T-helper 1 cell (primary cell): ENCODE measurements at places on chromosomes 5 and 9.

DNA sequence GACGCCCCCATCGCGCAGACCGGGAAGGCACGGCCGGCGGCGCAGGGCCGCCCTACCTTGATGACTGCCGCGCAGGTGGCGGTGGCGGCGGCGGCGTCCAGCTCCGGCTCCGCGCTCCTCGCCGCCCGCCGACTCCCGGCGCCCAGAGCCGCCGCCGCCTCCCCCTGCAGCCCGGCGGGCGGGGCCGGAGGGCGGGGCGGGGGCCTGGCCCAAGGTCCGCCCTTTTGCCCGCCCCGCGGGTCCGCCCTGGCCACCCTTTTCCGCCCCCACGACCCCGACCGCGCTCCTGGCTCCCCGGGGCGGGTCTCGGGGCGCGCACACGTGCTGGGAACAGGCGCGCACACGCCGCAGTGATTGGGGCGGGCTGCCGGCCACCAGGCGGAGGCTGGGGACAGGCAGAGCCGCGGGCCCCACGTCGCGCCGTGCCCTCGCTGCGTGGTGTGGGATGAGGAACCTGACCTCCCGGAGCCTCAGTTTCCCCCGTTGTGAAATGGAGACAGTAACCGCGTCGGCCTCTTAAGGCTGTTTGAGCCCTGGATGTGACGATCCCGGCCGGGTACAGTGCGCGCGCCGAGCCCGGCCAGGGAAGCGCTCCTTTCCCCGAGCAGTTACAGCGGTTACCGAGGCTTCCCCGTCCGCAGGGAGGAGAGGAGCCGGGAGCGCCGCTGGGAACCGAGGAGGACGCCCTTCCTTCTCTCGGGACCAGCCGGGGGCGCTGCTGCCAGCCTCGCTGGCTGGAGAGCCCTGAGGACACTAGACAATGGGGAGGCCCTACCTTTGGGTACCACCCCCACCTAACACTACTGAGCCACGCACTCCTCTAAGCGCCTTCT is at the start of gene CORO2A:
TSS of gene CORO2A (minus strand) at position 135 of the 833 bp plus-strand sequence. CDS start 34,977 bp downstream, outside the sequence.
- peak; percentile 62 for DNase-seq

- no peak for DNase-seq
These were observed 458.5 kb upstream of the KLF4 start for GRCh38 chr9:107948086-107948485.

GRCh38 chr9:2936221-2936620 is 92.3 kb upstream of the PUM3 start:
- DNase-seq: no peak

DNA sequence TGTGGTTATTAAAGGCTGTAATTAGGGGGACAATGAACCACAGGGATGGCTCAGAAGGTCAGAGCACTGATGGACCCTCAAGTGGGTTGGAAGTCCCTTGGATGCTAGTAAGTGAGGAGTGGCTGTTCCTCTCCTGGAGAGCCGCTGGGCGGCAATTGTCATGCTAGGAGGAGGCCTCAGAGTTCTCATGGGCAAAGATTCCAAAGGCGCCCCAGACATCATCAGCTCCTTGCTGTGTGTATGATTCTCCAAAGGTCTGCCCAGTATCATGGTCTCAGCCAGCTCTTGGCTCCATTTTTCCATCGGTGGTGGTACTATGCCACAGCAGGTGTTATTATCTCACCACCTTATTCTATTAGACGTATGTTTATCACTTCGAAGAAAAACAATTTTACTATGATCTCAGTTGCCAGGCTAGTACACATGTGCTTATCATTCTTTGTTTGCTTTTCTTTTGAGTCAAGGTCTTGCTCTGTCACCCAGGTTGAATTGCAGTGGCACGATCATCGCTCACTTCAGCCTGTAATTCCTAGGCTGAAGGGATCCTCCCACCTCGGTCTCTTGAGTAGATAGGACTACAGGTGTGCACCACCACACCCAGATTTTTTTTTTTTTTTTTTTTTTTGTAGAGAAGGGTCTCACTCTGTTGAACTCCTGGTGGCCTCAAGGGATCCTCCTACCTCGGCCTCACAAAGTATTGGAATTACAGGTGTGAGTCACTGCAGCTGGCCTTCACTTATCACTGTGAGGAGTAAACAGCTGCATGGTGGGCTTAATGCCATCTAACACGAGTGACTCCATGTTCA is 46.8 kb downstream of the EXOSC2 start:
- DNase-seq: no peak

DNA sequence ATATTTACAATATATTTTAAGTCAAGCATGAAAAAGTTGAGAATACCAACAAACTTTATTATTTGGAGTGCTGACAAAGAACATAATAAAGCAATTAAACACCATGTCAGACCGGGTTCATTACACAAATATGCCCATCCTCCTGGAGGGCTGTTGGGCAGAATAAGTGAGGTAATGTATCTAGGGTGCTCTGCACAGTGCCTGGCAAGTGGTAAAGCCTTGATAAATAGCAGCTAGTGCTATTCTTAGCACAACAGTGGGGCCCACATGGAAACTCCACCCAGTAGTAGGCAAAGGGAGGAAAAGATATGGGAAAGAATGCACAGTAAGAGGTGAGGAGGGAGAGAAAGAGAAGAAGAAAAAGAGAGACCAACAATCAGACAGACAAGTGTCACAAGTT is 97.7 kb downstream of the SLC1A3 start:
- DNase-seq: no peak

DNA sequence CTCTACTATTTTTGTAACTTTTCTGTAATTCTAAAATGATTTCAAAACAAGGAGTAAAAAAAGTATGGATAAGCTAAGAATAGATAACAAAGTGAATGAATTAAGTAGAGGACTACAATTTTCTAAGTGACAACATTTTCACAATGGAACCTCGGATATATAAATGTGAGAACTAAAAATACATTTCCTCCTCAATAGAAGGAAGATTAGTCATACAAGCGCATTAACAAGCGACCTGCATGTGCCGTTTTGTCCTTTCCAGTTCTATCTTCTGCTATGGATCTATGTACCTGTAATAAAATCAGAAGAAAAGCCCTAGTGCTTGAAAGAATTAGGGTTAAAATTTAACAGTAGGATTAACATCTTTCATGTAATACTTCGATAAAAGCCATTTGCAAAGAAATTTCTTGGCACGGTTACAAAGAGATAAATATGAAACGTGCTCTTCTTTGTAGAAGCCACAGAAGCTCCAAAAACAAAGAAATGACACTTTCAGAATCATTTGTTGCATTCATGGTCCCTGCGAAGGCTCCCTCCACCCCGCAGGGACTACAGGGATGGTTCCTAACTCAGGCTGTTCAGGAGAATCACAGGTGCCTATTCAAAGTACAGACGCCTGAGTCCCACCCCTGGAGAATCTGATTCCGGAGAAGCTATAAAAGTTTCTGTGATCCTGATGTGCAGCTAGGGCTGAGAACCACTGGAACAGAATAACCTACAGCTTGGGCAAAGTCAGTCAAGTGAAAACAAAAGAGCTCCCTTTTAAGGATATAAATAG is 216.6 kb upstream of the EFNA5 start:
- DNase-seq: no peak

DNA sequence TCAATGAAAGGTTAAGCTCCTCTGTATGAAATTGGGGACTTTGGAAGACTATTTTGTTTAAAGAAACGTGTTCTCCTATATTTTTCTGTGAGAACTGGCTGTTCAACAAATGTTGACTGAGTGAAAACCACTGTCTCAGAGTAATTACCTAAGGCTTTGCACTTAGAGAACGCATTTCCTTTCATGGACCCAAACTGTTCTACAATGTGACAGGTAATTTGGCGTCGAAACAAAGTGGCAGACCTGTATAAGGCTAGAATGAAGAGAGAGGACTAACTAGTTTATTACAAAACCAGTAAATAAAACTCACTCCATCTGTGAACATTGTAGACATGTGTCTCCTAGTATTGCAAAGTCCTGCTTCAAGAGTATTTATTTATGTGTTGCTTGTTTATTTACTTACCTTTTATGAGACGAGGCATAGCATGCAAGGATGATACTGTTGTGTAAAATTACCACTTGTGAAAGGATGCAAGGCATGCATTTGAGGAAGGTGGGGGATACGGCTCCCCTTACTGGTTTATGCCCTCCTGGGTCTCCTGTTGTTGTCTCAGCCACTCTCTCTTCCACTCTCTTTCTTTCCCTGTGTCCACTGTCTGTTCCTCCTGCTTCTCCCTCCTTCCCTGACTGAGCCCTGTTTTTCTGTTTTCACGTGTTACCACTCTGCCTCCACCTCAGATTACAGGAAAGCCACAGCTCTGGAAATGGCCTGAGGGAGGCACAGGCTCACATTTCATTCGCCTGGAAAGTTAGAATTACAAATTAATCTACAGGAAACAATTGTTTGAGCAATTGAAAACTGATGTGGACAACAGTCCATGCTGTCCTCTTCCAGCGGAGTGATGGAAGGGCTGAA is 444.0 kb upstream of the ZNF608 start:
- DNase-seq: no peak

DNA sequence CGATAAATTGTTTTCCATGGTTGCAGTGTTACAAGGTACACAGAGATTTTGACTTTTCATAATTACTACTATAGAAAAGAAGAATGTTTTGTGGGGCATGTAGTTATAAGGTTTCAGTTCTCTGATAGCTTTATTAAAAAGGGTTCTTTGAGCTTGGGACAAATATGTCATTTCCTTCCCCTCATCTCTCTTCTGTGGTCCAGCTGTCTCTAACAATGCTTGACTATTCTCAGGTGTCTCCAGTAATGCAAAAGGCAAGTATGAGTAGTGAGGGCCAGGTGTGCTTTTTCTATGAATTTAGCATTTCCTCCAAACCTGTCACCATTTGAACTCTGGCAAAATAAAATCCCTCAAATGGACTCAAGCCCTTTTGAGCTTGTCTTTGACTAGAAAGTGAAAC is 84.3 kb downstream of the SLF1 start:
- DNase-seq: peak; percentile 4

- no peak for DNase-seq
These were observed 202.7 kb downstream of the FAM114A2 start for GRCh38 chr5:153835891-153836515.

DNA sequence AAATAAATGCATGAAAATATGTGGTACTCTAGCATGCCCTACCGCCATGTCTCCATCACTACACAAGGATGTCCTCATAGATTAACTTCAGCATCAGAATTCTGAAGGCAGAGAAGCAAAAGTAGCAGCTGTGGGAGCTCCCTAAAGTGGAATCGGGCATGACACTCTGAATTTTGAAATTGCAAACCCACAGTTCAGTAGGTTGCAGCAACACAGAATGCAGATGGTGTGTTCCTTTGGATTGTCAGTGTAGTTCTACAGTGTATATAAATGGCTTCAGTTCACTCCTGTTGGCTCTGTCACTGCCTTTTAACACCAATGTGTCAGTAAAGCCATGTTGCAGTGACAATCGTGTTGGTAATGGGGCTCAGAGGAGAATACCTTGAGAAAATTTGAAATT is 973.6 kb upstream of the WWC1 start:
- no peak for DNase-seq
